ENCODE measurements at places on chromosomes 5 and 9.

GRCh38 chr9:113154471-113154870, 3.7 kb downstream of the SLC31A2 start:
- DNase-seq = no peak

DNA sequence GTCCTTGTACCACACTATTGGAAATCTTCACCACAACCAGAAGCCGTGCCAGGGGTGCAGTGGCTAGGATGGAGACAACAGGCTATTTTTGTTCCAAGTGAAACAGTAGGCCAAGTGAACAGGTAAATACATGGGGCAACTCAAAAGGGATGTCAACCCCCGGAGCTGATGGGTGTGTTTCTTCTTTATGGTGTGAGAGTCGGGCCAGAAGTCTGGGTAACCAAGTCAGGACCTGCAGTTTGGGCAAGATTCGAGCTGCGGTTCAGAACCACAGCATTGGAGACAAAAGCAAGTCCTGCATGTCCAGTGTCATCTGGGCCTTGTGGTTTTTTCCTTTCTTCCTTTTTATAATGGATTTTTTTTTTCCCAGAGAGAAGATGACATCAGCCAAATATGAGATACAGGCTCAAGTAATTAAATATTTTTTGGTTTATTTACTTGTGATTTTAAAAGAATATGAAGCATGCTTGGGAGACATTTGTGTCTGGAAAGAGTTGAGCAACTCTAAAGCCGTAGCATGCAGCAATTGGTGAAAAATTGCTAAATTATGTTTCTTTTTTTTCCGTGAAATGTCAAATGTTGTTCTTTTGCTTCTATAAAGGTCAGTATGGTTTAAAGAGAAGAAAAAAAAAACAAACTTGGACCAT, 261.6 kb downstream of the ARRDC3 start:
- no peak for DNase-seq

GRCh38 chr9:25212361-25212760, 465.9 kb downstream of the TUSC1 start:
- DNase-seq = peak; percentile 2

- no peak for DNase-seq
Measured at GRCh38 chr5:159403906-159404681, 73.8 kb upstream of the IL12B start.

GRCh38 chr9:114031948-114032840, 45.9 kb downstream of the AMBP start:
- DNase-seq = no peak

GRCh38 chr9:109068764-109069163, 51.0 kb downstream of the TMEM245 start:
- no peak for DNase-seq

- DNase-seq = no peak
Measured at GRCh38 chr5:139475865-139476617, 5.2 kb downstream of the SMIM33 start.

DNA sequence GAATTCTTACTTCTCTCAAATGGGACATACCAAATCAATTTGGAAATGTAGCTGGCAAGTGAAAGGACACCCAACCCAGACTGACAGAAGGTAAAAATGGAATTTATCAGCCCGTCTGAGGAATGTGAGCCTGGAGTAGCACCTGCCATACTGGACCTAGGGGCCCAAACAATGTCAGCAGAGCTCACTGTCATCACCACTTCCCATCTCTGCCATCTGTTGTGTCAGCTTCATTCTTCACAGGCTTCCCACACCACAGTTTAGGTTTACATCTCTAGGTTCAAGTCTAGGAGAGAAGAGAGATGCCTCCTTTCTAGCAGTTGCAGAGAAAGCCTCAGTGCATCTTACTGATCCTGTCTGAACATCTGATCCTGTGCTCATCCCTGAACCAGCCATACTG, 222.4 kb downstream of the DOCK8 start:
- DNase-seq = no peak

DNA sequence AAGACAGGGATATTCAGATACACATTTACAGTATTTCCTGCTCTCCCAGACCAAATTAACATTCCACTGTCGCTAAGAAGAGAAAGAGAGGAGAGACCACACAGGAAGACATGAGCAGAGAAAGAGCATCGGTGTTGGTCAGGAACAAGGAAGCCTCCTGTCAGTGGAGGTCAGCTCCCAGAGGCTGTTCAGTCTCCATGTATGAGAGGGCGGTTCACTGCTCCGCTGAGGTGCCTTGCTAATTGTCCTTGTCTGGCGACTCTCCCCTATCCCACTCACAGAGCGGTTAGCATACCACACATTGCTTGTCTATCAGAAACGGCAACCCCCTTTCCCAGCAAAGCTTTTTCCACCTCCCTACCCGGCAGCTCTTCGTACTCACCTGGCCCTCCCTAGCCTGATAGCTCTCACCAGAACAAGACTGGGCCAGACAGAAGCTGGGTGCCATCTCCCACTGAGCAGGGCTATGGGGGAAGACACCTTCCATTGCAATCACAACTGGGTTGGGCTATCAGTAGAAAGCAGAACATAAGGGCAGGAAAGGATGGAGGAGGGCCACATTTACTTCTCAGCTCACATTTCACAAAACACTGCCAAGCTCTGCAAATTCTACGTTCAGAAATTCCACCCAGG, 58.6 kb upstream of the LMNB1 start:
- no peak for DNase-seq

GRCh38 chr9:106069241-106069640, 374.9 kb downstream of the TMEM38B start:
- DNase-seq = no peak

- no peak for DNase-seq
Measured at GRCh38 chr9:131625790-131626670, 80.7 kb downstream of the PRRT1B start.

DNA sequence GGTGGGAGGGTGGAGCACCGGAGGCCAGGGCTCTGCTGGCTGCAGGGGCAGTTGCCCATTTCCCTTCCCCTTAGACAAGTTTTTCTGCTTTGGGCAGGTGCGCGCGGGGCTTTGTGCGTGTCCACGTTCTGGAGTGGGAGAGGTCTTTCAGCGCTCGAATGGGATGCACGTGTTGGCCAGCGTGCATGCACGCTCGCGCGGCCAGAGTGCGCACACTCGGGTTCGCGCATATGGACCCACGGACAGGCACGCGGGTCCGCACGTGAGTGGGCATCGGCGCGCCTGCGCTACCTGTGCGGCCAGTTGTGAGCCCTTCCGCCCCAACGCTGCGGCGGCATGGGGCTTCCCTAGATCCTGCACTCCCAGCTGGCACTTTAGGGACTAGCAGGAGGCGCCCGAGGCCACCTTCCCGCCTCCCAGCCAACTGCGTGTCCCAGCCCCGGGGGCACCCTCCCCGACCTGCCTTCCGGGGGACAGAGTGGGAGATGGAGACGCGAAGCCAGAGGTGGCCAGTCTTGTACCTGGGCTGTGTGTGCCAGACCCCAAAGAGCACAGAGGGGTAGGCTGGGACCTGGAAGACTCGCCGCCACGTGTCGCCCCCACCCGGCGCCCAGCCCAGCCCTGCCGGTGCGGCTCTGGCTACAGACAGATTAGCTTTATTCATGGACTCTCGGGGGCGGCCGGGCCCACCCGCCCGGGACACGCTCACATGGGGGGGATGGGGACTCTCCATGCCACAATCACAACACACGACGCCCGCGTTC, 9.8 kb upstream of the GPRIN1 start:
- DNase-seq = peak; percentile 45

DNA sequence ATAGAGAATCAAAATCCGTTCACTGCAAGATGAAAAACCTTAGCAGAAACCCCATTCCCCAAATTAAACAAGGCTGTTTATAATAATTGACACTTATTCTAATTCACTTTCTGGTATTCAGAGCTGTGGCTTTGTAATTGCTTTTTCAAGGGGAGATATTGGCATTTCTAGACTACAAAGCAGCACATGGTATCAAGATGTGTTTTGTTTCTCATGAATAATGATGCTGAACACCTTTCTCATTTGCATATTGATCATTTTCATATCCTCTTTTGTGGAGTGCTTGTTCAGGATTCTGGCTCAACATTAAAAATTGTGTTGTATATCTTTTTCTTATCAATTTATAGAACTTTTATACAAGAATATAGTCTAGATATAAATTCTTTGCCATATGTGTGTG, 22.4 kb upstream of the ANKRD55 start:
- no peak for DNase-seq

- DNase-seq = no peak
Measured at GRCh38 chr5:151238303-151238741, 14.4 kb upstream of the CCDC69 start.

DNA sequence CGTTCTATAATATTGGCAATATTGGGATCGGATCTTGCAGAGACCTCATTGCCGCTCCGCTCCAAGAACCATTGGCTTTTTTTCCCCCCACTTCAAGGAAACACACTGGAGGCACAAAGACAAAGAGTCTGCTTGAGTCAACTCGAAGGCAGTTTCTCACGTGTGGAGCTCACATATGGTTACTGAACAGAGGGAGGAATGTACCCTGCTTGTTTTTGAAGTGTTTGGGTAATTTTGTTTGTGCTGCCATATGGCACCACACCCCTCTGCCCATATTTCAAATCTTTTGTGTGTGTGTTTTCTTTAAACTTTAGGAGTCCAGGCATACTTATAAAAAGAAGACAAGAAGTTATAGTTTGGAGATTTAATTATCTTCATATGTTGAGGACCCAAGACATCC, 595.9 kb downstream of the DTWD2 start:
- no peak for DNase-seq

DNA sequence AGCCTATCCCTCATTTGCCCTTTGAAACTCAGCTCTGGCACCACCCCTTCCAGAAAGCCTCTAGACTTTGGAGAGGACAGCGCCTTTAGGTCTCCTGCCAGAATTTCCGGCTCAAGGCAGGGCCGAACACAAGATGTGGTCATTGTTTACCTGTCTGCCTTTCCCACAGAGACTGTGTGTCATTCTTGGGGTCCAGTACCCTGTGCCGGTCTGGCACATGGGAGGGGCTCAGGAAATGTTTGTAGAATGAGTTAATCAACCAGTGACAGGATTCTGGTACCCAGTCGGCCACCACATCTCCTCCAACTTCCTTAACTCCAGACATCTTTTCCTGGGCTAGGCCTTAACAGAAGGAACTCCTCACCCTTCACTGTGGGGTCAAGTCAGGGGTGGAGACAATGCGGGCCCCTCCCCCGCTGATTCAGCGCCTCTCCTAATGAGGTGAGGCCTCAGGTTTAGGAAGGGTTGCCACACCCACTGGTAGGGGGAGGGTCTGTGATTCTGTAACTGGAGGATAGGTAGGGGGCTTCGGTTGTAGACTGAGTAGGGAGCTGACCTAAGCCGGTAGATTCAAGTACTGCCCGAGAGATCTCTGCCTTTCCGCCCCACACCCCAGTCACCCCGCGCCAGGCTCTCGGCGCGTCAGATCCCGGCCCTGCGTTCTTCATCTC, 29.3 kb downstream of the PCDH1 start:
- DNase-seq = peak; percentile 69

- DNase-seq = no peak
Measured at GRCh38 chr5:123594434-123594833, 82.5 kb downstream of the CSNK1G3 start.

GRCh38 chr5:122341087-122341486, 29.1 kb downstream of the SNCAIP start:
- no peak for DNase-seq

All from NCI-H1417 (cell line).